GM20000 (cell line): ENCODE measurements at places on chromosomes 11 and 22.

- no peak for DNase-seq
Observed at GRCh38 chr11:1071571-1072115, 3.0 kb upstream of the MUC2 start.

GRCh38 chr11:45022294-45023064 is 71.8 kb upstream of the TP53I11 start:
- DNase-seq: no peak

DNA sequence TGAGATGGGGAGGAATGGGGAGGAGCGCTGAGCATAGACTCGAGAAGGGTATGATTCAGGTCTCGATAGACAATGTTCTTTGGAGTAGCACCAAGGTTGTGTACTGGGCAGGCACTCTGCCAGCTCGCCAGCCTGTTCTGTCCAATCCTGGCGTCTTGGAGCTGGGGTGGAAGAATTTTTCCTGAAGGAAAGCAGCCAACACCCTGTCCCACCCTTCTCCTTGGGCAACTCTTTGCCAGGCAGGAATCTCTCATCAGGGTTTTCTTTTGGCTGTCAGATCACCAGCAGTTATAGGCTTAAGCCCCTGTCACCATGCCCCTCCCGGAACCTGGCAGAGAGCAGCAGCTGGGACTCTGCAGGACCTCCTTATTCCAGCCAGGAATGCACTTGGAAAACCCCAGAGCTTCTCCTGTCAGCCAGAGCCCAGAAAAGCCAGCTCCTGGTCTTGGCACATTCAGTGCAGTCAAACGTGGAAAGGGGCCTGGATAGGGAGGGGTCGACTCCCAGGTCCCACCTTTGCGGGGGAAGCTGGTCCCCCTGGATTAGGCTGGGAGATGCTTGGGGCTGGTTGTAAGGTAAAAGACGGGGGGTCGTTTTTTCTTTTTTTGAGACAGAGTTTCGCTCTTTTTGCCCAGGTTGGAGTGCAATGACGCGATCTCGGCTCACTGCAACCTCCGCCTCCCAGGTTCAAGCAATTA is 14.4 kb upstream of the SPTBN2 start:
- no peak for DNase-seq

DNA sequence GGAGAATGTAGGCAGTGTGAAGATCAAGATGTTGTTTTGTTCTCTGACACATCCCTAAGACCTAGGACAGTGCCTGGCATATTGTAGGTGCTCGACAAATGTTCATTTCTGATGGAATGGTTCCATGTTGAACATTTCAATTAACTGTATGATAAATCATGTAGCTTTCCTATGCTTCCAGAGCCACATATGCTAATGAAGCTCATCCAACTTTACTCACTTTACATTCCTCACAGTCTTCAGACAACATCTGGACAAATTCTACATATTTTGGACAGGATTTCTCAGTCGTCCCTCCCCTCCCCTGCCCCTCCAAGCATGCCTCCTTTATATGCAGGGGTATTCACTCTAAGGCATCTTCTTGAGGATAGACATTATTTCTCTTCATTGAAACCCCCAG is 177.9 kb downstream of the BLID start:
- no peak for DNase-seq

DNA sequence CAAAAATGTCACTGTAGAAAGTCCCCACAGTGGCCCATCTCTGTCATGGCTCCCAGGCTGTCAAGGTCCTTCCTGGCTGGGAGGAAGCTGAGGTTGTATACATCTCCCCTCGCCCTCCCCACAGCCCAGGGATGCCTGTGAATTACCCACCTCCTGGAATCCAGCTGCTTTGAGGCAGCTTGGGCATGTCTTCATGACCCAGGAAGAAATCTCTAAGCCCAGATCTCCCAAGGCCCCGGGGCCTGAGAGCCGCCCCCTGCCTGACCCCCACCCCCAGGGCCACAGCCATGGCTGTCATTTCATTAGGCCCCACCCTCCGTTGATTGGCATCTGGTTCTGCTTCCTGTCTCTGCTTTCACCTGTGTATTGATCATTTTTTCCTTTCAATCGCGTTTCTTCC is 207.5 kb downstream of the TBC1D22A start:
- DNase-seq: peak; percentile 57

- DNase-seq: no peak
Observed at GRCh38 chr11:2954263-2954662, 25.0 kb upstream of the PHLDA2 start.

GRCh38 chr11:100903284-100903683 is 216.2 kb downstream of the ARHGAP42 start:
- no peak for DNase-seq

DNA sequence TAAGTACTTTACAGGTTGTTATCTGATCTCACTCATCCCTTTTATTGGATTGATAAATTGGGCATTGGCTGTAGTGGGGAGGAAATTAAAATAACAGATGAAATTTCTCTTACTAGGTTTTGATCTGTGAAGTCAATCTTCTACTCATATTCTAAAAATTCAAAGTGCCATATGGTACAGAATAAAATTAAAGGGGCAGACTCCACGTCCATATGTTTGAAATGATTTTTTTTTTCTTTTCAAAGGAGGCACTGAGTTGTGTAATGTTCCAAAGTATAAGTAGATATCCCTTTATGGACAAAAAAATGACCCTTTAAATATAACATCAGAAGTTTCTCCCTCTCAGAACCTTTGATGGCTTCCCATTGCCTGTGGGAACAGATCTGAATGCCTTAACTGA is 207.4 kb downstream of the DBX1 start:
- no peak for DNase-seq

DNA sequence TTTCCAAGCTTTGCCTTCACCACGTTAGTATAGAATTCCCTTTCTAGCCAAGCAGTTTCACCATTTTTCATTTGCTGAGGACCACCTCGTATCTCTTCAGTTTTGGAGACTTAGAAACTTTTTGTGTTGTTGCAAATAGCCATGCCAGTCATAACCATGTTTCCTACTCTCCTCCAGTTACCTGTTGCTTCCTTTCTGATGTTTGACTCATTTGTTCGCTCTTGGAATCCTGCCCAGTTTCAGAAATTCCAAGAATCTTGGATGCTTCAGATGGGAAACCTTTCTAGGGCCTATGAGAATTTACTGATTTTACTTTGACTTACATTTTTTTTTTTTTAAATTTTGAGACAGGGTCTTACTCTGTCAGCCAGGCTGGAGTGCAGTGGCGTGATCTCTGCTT is 65.4 kb downstream of the PPP6R3 start:
- no peak for DNase-seq
